ENCODE measurements at places on chromosomes 16 and 17.

DNA sequence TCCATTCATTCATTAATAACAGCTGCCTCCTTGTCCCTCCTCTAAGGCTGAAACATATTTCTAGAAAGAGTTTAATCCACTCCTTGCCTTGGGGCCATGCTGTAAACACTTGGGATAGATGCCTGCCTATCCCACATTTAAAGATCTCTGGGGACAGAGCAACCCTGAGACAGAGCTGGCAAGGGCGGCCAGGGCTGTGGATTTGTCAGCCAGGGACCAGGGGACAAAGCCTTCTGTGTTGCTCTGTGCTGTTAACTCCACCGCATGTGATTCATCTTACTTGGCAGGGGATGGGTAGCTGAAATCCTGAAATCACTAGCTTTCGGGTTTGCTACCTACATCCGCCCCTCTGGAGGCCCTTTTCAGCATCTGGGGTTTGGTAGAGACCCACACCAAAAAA lies 392.9 kb downstream of the SLC39A11 start:
- no peak for DNase-seq

DNA sequence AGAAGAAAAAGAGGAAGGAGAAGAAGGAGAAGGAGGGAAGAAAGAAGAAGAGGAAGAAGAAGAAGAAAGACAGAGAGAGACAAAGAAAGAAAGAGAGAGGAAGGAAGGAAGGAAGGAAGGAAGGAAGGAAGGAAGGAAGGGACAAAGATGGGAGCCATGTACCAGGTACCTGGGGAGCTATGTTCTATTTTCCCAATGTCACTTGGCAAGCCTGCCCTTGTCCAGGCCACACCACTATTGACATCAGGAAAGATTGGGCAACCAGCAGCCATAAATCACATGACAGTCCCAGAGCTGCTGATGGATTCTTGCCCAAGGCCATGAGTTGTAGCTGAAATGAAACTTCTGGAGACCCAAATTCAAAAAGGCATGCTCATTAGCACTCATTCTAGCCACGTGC lies 2.7 kb upstream of the CES1 start:
- no peak for DNase-seq

DNA sequence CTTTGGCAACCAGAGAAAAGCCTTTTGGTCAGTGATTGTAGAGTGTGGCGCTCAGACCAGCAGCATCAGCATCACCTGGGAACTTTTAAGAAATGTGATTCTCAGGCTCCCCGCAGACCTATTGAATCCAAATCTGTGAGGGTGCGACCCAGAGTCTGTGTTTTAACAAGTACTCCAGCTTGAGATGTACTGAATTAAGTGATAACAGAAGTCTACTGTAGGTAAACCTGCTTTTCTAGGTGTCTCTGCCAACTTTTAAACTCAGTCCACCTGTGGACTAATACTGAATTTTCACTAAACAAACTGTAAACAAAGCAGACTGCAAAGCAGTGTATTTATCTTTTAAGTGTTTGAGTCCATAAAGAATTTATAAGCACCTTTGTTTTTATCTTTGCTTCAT lies 43.6 kb downstream of the NUP93 start:
- DNase-seq = no peak

DNA sequence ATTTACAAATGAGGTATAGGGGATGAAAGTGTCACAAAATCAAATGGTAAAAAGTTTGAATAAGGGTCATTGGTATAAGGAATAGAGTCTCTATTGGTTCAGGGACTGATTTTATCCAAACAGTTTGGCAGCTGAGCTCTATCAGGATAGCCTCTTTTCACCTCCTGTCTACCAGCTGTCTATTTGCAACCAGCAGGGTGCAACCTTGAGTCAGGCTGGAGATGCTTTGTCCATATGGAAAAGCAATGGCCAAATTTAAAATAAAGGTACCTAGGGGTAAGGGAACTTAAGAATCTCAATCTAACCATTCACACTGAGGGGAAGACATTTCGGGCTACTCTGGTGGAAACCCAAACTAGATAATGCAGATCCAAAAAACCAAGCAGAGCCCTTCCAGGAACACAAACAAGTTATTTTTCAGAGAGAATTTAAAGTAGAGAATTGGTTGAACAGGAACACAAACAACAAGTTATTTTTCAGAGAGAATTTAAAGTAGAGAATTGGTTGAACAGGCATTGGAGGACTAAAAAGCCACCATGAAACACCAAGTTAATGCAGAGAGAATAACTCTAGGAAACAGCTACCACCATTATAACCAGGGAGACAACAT lies 12.6 kb upstream of the CA10 start:
- DNase-seq = no peak

- no peak for DNase-seq
Measured at GRCh38 chr16:119835-120491, 18.5 kb downstream of the NPRL3 start.

- DNase-seq = no peak
Measured at GRCh38 chr16:17768257-17768656, 297.5 kb upstream of the XYLT1 start.

GRCh38 chr16:64540434-64540833 lies 581.4 kb downstream of the CDH11 start:
- no peak for DNase-seq
